ENCODE measurements at places on chromosomes 2 and 18.
A peak's percentile ranks its signal among the peaks of the same experiment; 100 is the strongest.

- DNase-seq, result no peak
Measured at GRCh38 chr2:118616432-118616831, 231.0 kb downstream of the EN1 start.

GRCh38 chr18:7941533-7941932 is 374.4 kb downstream of the PTPRM start:
- peak; percentile 73 for DNase-seq

GRCh38 chr2:198945496-198945895 is 512.2 kb downstream of the SATB2 start:
- no peak for DNase-seq

DNA sequence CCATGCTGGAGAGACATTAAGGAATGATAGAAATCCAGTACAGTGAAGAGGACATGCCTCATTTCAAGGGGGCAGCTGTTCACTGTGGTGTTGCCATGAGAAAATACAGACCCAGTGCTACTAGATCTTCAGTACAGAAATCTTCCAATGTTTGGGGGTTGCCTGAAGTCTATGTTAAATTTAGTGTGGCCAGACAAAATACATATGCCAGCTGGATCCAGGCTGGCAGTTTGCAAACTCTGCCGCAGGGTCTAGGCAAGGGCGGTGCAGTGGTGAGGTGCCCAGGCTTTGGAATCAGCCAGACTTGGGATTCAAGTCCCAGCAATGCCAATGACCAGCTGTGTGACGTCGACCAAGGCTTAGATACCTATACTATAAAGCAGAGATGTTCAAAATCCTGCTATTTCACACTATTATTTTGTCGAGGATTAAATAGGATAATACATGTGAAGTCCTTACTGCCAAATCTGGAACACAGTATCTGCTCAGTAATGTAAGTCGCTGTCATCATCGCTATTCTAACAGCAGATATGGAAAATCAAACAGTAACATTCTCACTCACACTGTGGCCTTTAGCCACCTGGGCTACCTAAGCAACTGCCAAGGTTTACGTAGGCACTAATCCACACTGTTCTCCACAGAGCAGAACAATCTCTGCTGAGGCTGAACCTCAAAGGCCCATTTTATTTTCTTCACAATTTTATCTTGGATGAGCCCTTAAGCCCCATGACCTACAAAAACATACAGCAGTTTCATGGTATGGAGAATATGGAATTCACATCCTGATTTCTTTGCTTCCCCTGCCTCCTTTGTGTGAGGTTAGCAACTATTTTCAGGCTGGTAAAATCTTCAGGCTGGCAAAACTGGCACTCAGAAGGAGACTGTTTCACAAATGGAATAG is 5.9 kb upstream of the TMSB10 start:
- DNase-seq, result no peak

GRCh38 chr2:191946471-191947182 is 99.7 kb upstream of the CAVIN2 start:
- no peak for DNase-seq

- DNase-seq, result no peak
Measured at GRCh38 chr18:13328213-13328612, 109.7 kb downstream of the LDLRAD4 start.

Measured in foreskin keratinocyte (primary cell).